ENCODE measurements at places on chromosomes 7 and 10. TPM values are rescaled to one million over a fixed set of nuclear protein-coding genes. Genes with fewer than 3 reads are reported as not detected.

The SPDYE2 gene
- total RNA-seq: not detected

The CYP2E1 gene
- under 0.01 TPM for total RNA-seq

The HYAL4 gene
- 0.49 TPM for total RNA-seq

The NRAP gene
- not detected for total RNA-seq

The GPR85 gene
- total RNA-seq: 0.30 TPM

The RTKN2 gene
- 0.27 TPM for total RNA-seq

The TMEM140 gene
- total RNA-seq: 23.1 TPM

The AKR1B15 gene
- total RNA-seq: not detected

The KIAA1549 gene
- total RNA-seq: 3.8 TPM

The URGCP gene
- 19.5 TPM for total RNA-seq

The ADAM12 gene
- 0.20 TPM for total RNA-seq

The GTF2IRD1 gene
- total RNA-seq: 16.9 TPM

The FAM25G gene
- not detected for total RNA-seq

The CARD11 gene
- 0.27 TPM for total RNA-seq

The CAMK2B gene
- 0.20 TPM for total RNA-seq

The KLLN gene
- total RNA-seq: 0.10 TPM

The ACTL6B gene
- not detected for total RNA-seq

The SLC13A1 gene
- not detected for total RNA-seq

The FGL2 gene
- 0.25 TPM for total RNA-seq

The GSTO2 gene
- total RNA-seq: 0.30 TPM

The PTPRZ1 gene
- total RNA-seq: not detected

The SLC26A5 gene
- total RNA-seq: not detected

The GIMAP1 gene
- 9.4 TPM for total RNA-seq

The MUC3A gene
- total RNA-seq: not detected

The TET1 gene
- total RNA-seq: 0.69 TPM

The STX1A gene
- 5.1 TPM for total RNA-seq

The THNSL1 gene
- total RNA-seq: 2.9 TPM

The LOXL4 gene
- 9.1 TPM for total RNA-seq

The NUTM2E gene
- 0.05 TPM for total RNA-seq

The SEMA3D gene
- total RNA-seq: 3.2 TPM

The PRKG1 gene
- 0.33 TPM for total RNA-seq

The SCART1 gene
- 0.25 TPM for total RNA-seq

The TFR2 gene
- 0.44 TPM for total RNA-seq

The TMEM196 gene
- not detected for total RNA-seq

The LRIT1 gene
- not detected for total RNA-seq

The C10orf53 gene
- not detected for total RNA-seq

The TLL2 gene
- total RNA-seq: 0.27 TPM

The TNS3 gene
- 34.6 TPM for total RNA-seq

The CUBN gene
- 6.8 TPM for total RNA-seq

The OR6V1 gene
- not detected for total RNA-seq

The CRYGN gene
- total RNA-seq: not detected

The LRRN3 gene
- not detected for total RNA-seq

The CLDN3 gene
- 1.2 TPM for total RNA-seq

The UPK3B gene
- total RNA-seq: 1.1 TPM

The CD36 gene
- total RNA-seq: 9.4 TPM

The NME8 gene
- total RNA-seq: not detected

The HOXA1 gene
- 2.3 TPM for total RNA-seq

The UNC5B gene
- total RNA-seq: 3.3 TPM

The EVX1 gene
- not detected for total RNA-seq

The PLAC9 gene
- total RNA-seq: 1.7 TPM

The SFMBT2 gene
- 1.6 TPM for total RNA-seq

The CTTNBP2 gene
- 0.27 TPM for total RNA-seq

The TMEM236 gene
- total RNA-seq: 0.80 TPM

Data from mammary microvascular endothelial cell (primary cell).